ENCODE measurements at places on chromosomes 13 and 19. TPM values are rescaled to one million over a fixed set of nuclear protein-coding genes. Genes with fewer than 3 reads are reported as not detected.

The MISP gene
- polyA plus RNA-seq: 14.0 TPM

DNA sequence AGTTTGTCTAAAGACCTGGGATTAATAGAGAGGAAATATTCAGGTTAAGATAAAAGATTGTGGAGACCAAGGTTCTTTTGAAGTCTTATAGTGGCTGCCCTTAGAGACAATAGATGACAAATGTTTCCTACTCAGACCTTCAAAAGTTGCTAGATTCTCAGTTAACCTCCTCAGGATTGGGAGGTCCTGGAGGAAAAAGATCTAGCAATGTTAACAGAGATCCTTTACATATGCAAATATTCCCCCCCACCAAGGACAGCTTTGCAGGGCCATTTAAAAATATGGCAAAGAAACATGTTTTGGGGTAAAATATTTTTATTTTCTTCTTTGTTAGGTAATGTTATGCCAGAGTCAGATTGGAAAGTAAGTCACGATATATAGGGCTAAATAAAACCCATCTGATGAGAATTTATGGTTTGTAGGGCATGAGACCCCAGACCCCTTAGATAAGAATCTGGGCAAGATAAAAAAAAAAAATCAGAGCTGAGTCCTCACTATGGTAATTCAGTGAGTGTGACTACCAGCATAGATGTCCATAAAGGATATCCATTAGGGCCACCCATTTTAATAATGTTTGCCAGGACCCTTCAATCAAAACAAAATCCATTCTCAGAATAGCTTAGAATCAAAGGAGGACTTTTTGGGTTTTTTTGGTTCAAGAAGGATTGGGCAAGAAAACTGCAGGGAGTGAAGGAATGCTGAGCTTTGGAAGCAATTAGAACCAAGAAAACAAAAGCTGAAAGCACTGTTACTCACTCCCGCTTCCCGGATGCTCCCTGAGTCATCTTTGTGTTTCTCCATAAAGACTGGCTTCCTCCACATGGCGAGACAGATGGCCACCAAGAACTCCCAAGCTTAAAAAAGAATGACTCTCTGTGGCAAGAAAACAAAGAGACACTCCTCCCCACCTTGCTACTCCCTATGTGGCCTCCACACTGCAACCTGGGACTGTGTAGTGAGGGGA lies 28.2 kb downstream of the VSTM1 start:
- DNase-seq: no peak

DNA sequence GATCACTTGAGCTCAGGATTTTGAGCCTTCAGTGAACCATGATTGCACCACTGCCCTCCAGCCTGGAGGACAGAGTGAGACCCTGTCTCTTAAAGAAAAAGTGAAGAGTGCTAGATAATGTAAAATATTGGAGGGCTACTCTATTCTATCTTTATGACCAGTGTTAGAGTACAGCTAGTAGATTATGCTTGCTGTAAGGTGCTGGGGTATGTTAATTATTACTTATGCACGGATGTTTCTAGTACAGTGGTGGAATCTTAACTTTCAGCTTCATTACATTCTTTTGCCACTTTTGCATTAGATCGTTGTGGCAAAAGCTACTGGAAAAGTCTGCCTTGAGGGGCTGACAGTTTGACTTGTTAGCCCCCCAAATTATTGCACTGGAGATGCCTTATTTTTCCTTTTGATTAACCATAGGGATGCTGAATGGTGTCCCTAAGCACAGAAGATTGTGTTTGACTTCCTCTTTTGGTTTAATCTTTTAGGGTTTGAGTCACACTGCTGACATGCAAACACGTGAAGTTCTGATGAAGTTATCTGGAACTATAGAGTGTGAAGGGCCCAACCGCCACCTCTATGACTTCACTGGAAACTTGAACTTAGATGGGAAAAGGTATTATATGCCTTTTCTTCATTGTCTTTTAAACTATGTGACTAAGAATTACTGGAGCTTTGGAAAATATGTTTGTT lies 169.8 kb downstream of the ATP8A2 start:
- no peak for DNase-seq

GRCh38 chr13:52669677-52670076 lies 17.0 kb downstream of the SUGT1 start:
- no peak for DNase-seq
